Left renal cortex interstitium (tissue), 4 donors: ENCODE measurements at places on chromosomes 4 and X. TPM values are rescaled to one million over a fixed set of nuclear protein-coding genes. Genes with fewer than 3 reads are reported as not detected.

DNA sequence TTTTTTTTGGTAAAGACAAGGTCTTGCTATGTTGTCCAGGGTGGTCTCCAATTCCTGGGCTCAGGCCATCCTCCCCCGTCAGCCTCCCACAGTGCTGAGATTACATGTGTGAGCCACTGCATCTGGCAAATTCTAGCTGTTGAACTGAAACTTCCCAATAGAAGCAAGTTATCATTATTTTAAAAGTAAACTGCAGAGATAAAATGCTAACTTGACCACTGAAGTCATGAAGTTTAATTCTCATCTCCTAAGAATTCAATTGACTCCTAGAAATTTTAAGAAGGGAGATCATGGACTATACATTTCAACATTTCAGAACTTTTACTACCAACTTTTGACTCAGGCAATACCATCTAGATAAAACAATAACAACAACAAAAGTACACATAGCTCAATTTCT is 11.7 kb upstream of the EXOSC9 start:
- DNase-seq, result no peak

DNA sequence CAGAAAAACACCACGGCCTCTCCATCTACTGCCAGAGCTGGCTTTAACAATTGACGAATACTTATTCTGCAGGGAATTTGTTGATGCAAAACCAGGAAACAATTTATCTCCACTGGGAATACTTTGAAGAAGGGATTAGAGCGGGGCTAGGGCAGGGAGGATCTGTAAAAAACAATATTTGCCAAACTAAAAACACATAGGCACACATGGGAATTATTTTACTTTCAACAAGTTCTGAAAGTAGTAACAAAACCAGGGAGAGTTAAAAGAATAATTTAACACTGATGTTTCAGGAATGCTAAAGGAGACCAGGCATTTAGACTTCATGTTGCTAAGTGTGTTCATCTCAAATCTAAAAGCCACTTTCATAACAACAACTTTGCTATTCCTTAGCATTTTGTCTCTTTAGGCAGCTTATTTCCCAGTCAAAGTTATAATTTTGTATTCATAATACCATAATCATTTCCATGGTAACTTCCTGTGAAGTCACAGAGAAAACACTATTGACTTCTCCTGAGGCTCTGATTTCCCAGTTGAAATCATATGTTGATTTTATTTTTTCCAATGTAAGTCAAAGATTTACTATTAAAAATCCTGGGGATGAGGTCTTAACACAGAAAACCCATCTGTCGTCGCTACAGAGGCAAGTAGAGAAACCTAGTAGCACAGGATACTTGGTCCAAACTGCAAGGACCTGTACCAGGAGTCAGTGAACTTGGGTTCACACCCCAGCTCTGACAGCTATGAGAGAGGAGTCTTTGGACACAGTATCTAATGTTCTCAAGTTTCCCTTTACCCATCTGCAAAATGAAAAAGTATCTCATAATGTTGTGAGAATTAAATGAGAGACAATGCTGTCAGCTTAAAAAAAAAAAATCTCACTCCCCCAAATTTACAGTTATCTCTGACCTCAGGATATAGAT is 69.3 kb downstream of the SH3RF1 start:
- DNase-seq, result no peak

DNA sequence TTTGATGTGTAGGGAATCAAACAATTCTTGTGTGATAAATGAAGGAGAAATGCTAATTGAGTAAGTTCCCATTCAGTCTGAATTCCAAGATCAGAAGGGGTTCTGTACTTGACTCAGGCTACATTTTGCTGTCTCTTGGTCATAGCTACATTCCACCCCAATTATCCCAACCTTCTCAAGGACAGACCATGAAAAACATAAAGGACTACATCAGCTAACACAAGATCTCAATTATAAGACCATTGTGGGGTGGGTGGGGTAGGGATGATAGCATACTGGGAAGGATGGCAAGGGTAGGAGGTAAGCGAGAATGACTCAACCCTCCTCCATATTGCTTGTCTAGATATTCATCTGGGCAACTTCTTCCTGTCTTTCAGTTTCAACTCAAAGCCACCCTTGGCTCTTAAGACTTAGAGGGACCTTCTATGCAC is 87.4 kb upstream of the ETNPPL start:
- DNase-seq, result no peak

DNA sequence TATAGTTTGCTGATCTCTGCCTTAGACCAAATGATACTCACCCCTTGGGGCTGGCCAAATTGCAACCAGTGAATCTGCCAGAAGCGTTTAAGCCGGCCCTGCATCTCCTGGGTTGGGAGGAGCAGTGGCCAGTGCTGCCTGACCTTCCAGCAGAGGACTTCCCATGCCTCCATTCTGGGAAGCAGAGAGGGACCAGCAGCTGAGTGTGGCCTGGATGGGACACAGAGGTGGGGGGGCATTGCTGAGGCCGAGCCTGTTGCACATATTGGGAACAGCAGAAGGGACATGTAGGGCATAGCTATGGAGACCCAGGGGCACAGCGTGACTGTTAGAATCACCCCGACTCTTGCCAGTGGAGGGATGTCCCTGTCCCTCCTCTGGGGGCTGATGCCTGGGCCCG is 93.3 kb downstream of the CPZ start:
- no peak for DNase-seq

DNA sequence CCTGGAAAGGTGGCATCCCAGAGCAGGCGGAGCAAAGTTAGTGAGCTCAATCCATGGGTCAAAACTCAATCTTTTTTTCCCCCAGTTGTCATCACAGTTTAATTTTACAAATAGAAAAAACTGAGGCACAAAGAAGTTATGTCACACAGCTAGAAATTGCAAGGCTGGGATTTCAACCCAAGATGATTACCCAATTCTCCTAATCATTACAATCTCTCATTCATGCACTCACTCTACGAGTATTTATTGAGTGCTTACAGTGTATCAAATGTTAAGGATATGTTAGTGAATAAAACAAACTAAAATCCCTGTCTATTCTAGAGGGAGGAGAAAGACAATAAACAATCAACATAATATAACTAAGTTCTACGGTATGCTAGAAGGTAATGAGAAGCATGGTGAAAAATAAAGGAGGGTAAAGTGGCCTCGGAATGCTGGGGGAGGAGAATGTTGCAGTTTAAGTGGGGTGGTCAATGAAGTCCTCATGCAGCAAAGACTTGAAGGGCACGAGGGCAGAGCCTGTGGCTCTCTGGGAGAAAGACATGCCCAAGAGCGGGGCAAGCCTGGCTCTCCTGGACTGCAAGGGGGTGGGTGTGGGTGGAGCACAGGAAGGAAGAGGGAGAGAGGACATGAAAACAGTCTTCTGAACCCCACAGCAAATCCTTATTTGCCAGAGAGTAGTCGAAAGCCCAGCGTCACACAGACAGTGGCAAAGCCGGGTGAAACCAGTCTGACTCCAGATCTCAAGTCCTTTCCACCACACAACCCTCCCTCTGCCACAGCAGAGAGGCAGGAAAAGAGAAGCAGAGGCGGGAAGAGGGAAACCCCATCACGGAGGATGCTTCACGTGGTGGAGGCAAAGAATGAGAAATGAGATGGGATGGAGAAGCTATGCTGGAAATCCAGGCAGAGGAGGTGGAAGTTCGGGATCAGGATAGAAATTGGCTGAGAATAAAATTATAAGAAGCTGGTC is 48.3 kb downstream of the RAB33B start:
- no peak for DNase-seq

DNA sequence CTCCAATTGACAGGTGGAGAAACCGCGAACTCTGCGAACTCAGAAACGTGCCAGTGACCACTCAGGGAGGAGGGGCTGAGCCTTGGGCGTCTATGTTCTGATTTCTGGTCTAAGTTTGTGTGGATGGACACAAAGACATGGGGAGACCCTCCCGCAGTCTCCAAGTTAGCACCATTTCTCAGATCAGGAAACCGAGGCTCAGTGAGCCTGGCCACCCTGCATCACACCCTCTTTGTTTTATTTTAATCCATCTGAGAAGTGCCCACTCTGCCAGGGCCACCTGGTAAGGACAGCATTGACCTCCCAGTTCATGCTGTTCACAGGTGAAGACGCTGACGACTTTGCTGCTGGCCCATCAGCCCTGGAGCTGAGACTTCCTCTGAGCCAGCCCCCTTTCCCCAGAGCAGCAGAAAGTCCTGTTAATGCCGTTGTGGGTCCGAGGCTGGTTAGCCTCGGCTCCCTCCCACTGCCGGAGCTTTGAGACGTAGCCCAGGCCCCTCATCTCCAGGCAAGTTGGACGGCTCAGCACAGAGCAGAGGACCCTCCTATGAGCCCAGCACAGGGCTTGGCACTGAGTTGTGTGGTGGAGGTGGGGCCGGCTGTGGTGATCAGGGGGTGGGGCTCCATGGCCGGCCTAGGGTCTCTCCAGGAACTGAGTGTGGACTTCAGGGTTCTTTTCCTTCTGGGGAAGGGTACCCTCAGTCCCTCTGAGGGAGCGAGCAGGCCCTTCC is 43.7 kb downstream of the PSAPL1 start:
- DNase-seq, result no peak

GRCh38 chr4:24912252-24913118 is at the start of gene CCDC149:
TSS of gene CCDC149 (minus strand) at chr4:24913042. CDS start at chr4:24912864, 178 bp downstream.
- DNase-seq, result peak; percentile 52

DNA sequence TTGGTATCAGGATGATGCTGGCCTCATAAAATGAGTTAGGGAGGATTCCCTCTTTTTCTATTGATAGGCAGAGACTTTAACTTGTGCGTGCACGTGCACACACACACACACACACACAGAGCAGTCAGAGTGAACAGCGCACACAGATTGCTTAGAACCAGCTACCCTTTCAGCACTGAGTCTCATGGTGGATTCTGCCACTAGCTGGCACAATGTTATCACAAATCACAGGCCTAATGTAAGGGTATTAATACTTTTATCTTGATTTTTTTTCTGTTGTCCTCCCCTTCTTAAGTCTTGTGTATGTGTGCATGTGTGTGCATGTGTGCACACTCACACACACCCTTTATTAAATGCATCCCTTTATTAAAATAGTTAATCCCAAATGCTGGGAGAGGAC is 53.2 kb downstream of the HADH start:
- no peak for DNase-seq

DNA sequence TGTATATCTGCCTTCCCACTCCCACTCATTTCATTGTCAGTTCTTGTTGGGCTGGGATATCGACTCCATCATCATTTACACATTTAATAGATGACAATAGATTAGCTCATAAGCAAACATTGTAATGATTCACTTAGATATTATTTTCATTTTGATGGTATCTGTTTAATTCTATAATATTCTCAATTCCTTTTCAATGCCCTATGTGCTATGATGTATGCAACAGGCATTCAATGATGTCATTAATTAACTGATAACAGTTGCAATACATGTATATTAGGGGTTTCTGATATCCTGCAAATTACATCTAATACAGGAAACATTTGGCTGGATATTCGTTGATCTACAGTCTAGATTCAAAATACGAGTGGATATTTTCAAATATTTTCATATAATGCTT is 850.5 kb downstream of the CCSER1 start:
- no peak for DNase-seq

GRCh38 chrX:33307911-33308354 is 96.6 kb upstream of the DMD start:
- no peak for DNase-seq

- DNase-seq, result no peak
These were observed 396.8 kb upstream of the GRIA3 start for GRCh38 chrX:122787231-122787630.

GRCh38 chrX:136711147-136711546 is 63.2 kb downstream of the CD40LG start:
- no peak for DNase-seq

- no peak for DNase-seq
These were observed 60.9 kb downstream of the SLC7A11 start for GRCh38 chr4:138181287-138181686.

DNA sequence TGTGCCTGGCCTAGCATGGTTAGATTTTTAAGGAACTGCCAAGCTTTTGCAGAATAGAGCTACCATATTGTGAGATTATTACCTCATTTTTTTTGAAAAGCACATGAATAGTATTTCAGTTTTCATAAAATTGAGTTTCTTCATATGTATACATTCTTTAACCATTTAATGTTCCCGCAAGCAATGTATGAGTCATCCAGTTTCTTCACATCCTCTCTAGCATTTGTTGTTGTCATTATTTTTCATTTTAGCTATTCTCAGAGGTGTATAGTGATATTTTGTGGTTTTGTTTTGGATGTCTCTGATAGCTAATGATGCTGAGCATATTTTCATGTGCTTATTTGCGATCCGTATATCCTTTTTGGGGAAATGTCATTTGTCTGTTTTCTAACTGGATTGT is 74.9 kb downstream of the GLUD2 start:
- DNase-seq, result no peak

GRCh38 chr4:152255437-152255836 is 280.5 kb downstream of the FBXW7 start:
- DNase-seq, result no peak

- no peak for DNase-seq
These were observed 19.6 kb downstream of the SCD5 start for GRCh38 chr4:82779032-82779431.

- DNase-seq, result no peak
These were observed 216.6 kb downstream of the PDGFC start for GRCh38 chr4:156754832-156755570.

DNA sequence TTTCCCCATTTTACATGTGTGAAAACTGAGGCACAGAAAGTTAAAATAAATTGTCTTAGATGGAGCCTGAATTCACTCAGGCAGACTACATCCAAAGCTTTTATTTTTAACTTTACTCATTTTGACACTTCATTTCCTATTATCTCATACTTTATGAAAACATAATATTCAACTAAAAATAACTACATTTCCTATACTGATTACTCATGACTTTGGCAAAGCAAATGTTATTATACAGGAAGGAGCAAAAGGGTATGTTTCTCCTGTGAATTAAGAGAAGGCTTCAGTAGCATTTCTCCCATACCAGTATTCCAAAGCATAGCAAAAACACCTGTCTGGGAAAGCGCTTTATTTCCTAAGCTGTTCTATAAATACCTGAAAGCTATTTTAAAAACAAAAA is 178.6 kb downstream of the ADAMTS3 start:
- DNase-seq, result no peak

- no peak for DNase-seq
These were observed 124.4 kb downstream of the CHRDL1 start for GRCh38 chrX:110671068-110671803.

DNA sequence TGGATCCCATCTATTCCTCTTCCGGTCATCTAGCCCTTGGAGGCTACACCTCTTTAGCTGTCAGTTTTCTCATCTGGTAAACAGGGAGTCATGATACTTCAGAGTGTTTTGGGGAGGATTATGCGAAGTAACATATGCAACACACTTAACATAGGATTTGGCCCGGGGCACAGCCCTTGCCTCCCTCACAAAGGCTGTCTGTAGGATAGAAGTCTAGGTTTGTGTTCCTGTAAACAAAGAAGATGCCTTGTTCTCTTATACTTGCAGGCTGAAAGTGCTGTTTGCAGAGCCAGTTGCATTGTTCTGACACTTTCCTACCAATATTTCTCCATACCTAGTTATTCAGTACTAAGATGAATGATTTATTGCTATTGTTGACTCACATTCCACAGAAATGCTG is 2.2 kb upstream of the APELA start:
- no peak for DNase-seq

TEX11 gene
- 0.08 TPM for polyA plus RNA-seq

PLXNB3 gene
- 1.3 TPM for polyA plus RNA-seq

KIAA1210 gene
- 3.0 TPM for polyA plus RNA-seq

GAGE13 gene
- polyA plus RNA-seq, result not detected

ETFDH gene
- 23.2 TPM for polyA plus RNA-seq

STOX2 gene
- polyA plus RNA-seq, result 11.0 TPM

FHIP1A gene
- 5.6 TPM for polyA plus RNA-seq

FGF5 gene
- 0.14 TPM for polyA plus RNA-seq

MTNR1A gene
- polyA plus RNA-seq, result 2.3 TPM

NEUROG2 gene
- polyA plus RNA-seq, result not detected

RAPGEF2 gene
- 40.0 TPM for polyA plus RNA-seq

ZNF595 gene
- polyA plus RNA-seq, result 16.6 TPM

MFAP3L gene
- 21.2 TPM for polyA plus RNA-seq

ZAR1 gene
- not detected for polyA plus RNA-seq
